ENCODE measurements at places on chromosomes 1 and 21.
A peak's percentile ranks its signal among the peaks of the same experiment; 100 is the strongest.

GRCh38 chr1:232045139-232045994 is 418.8 kb downstream of the DISC1 start:
- no peak for DNase-seq

GRCh38 chr1:218123968-218124367 is 161.1 kb upstream of the RRP15 start:
- DNase-seq: no peak

DNA sequence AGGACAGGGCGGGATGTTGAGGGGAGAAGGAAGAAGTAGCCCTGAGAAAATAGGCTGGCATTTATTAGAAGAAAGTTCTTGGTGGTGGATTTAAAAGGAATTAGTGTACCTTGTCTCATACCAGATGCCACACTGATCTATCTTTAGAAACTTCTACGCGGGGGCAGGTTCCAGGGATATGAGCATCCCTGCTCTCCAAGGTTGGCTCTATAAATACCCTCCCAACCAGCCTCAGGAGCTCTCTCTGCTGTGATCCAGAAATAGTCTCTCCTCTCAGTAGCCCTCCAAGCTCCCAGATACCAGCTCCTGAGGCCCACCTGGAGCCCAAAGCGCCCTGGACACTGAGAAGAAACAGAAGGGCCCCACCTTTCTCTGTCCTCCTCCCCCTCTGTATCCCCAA is 128.3 kb upstream of the TNR start:
- DNase-seq: no peak

DNA sequence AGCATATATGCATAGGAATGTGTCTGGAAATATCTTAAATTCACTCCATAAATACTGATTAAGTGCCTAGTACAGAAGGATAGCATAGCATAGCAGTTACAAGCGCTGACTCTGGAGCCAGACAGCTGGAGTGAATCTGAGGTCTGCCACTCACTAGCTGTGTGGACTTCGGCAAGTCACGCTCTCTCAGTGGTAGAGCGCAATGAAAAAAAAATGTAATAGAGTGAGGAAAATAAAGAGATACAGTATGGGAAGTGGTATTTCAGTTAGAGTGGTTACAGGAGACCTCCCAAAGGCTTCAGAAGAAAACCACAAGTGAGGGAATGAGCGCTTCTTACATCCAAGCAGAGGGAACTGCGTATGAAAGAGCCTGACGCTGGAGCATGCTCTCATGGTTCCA is 338.9 kb upstream of the PRMT6 start:
- DNase-seq: no peak

DNA sequence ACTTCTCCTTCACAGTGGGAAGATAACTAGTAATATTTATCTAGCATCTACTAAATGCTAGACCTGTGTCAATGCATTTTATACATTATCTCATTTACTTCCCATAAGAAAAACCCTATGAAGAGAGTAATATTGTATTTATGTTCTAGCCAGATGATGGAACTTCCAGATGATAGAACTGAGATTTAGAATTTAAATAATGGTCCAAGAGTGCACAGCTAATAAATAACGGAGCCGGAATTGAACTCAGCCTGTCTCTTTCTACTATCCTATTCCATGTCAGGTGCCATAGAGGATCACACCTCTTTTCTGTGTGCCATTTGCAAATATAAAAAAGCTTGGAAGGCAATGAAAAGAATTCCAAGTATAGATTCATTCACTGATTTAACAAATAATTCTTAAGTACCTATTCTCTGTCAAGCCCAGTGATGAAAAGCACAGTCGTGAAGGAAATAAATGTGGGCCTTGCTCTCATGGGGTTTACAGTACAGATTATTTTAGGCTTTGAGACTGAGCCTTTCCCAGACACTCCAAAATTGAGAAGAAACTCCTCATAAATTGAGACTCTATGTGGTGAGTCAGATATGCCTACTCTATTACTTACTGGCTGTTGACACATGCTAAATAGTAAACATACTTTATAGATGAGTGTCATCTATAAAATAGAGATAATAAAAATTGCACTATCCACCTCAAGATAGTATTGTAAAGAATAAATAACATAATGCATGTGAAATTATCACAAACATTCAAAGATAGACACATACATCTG is 378.0 kb upstream of the PRMT6 start:
- DNase-seq: no peak

GRCh38 chr1:205794011-205794730 is 18.8 kb downstream of the SLC41A1 start:
- no peak for DNase-seq

DNA sequence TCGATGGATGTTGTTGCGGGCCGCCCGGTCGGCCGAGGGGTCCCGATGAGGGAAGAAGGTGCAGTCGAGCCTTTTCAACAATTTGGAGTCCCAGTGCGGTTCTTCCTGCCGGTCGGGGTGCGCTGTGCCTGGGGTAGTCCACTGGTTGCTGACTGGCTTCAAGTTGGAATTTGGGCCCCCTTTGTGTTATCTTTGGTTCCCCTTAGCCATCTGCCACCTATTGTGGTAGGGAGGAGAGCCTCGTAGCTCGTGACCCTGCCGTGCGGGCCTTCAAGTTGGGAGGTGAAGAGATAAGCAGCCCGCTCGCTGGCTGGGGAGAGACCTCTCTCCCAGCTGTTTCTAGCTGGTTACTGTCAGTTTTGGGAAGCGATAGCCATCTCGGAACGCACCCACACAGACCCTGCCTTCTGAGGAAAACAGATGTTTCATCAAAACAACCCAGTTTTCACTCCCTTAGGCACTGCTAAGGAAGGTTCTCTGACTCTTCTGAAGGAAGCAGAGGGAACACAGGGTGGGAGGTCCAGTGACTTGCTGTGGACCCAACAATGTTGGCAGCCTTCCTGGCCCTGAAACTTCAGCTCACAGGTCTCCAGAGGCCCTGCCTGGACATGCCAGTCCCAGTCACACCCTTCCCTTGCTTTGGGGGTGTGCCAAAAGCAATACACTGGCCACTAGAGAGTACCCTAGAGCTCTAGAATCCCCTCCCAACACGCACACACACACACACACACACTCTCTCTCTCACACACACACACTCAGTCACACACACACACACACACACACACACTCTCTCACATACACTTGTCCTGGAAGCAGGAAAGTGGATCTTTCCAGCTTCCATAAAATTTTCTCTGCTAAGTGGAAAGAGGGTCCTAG is 1.0 kb downstream of the BTG2 start:
- DNase-seq: peak; percentile 86

- no peak for DNase-seq
These were observed 23.6 kb upstream of the PLEKHA6 start for GRCh38 chr1:204383163-204383904.

DNA sequence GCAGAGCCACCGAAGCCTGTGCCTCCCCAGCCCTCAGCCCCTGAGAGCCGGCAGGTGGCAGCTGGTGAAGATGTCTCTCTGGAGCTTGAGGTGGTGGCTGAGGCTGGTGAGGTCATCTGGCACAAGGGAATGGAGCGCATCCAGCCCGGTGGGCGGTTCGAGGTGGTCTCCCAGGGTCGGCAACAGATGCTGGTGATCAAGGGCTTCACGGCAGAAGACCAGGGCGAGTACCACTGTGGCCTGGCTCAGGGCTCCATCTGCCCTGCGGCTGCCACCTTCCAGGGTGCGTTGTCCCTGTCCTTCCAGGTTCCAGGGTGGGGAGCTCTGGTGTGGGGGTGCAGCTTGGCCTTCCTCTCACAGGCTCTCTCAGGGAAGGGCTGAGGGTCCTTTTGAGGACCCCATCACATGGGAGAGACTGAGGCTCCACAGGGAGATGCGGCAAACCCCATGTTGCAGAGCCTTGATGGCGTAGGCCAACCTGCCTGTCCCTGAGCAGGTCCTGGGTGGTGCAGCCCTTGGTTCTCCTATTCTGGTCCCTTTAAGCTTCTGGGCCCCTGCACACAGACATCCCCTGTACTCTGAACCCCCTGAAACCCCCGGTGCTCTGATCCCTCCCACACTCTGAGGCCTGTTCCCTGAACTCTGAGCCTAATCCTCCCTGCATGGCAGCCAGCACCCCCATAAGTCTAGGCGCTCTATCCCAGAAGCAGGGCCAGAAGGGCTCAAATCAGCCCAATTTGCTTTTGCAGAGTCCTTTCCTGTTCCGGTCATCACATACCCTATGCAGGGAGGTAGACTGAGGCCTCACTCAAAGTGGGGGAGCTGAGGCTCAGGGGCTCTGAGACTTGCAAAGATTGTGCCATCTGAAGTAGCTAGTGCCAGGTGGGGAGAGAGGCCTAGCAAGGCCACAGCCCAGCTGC is 88.5 kb downstream of the TRIM11 start:
- DNase-seq: no peak

DNA sequence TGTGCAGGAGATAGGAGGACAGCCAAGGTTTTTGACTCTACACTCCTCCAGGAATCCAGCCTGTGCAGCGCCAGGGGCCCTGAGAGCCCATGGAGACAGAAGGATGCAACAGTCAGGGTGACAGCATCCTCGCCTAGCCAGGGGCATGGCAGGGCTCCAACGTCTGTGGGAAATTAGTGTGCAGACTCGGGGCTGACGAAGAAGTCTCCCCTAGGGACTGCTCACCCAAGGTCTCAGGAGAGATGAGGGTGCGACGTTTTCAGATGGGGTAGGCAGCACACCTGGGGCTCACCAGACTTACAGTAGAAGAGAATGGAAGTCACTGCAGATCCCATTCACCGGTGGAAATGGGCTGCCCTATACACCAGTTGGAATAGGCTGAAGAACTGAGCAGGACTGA is 241.7 kb downstream of the SETD4 start:
- no peak for DNase-seq

DNA sequence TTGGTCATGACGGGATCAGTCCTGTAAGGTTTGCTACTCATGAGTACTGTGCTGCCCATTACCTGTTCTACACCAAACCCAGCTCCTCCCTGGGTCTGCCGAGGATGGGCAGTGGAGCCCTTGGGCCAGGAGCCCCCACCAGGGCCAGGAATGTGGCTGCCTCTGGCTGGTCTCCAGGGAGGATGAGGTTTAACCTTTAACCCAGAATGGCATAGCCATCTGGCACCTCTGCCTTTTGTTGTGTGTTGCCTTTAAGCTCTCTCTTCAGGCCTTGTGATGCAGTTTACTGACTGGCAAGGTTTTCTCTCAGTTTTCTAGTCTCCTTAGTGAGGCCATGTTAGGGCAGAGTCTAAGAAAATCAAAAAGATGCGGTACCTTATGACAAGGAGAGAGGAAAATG is 38.6 kb downstream of the SIPA1L2 start:
- no peak for DNase-seq

DNA sequence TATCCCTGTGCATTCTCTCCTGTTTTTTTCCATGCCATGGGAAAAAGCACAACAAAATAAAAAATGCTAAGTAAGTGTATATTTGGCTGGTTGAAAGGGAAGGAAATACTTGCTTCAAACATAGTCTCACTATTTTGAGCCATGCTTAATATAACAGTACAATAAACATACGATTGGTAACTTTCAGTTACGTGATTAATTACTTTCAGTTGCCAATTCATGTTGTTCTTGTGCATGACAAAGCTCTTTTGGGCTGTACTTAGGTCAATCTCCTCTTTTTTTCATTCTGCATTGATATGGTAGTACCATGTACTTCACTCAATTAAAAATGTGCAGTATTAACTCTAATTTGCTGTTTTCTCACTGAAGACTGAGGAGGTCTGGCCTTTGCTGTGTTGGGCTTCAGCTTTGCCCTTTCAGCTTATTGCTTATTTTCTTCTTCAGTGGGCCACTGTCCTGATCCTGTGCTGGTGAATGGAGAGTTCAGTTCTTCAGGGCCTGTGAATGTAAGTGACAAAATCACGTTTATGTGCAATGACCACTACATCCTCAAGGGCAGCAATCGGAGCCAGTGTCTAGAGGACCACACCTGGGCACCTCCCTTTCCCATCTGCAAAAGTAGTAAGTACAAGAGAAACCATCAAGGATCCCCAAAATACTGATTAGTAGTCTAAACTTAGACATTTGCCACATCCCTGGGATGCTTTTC is 2.7 kb downstream of the C4BPB start:
- no peak for DNase-seq

GRCh38 chr1:30359539-30360220 is 363.7 kb downstream of the MATN1 start:
- DNase-seq: no peak

GRCh38 chr1:31793586-31794285 is 22.1 kb downstream of the SPOCD1 start:
- DNase-seq: peak; percentile 21

GRCh38 chr1:21312407-21312992 is 22.2 kb upstream of the ECE1 start:
- no peak for DNase-seq

DNA sequence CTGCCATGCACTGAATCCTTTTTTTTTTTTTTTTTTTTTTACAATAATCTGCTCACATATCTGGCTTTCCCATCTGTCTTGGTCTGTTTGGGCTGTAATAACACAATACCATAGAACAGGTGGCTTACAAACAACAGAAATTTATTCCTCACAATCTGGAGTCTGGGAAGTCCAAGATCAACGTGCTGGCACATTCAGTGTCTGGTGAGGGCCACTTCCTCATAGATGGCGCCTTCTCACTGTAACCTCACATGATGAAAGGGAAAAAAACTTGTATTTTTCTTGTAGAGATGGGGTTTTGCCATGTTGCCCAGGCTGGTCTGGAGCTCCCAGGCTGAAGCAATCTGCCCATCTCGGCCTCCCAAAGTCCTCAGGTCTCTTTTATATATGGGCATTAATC is 13.0 kb upstream of the PARP1 start:
- DNase-seq: no peak

- no peak for DNase-seq
These were observed 12.4 kb upstream of the RCAN3 start for GRCh38 chr1:24490101-24490781.

DNA sequence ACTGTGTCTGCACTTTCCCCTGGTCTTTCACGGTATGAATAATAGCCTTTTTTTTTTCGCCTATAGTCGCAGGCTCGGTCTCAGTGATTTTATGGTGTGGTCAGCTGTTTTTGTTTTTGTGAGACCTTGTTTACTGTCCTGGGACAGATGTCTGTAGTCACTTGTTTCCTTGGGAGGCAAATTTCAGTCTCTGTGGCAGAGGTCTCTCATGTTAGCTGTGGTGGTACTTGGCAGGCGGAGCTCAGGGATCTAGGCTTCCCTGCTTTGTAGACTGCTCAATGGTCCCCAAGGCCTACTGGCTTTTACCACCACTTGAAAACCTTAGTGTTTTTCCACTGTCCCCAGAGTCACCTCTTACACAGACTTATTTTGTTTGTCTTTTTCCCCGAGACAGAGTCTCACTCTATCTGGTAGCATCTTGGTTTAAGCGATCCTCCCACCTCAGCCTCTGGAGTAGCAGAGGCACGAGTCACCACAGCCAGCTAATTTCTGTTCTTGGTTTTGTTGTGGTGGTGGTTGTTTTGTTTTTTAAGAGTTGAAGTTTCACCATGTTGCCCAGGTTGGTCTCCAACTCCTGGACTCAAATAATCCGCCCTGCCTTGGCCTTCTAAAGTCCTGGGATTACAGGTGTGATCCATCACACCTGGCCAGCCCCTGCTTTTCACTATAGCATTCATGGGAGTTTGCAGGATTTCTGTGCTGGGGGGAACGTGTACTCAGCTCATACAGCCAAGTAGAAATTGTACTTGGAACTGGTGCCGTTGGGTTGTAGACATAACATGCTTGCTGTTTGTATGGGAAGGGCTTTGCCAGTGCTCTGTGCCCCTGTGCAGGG is 10.3 kb downstream of the RNU1-2 start:
- DNase-seq: no peak

GRCh38 chr1:102800406-102800805 is 307.9 kb downstream of the COL11A1 start:
- DNase-seq: no peak

- no peak for DNase-seq
These were observed 115.9 kb downstream of the OMA1 start for GRCh38 chr1:58430421-58431275.

Measured in femur (tissue), 1 donor.